Activated naive CD4-positive, alpha-beta T cell treated with anti-CD3 and anti-CD28 coated beads, Interleukin-2, amount 50 U/mL, for 16 hours (primary cell): ENCODE measurements at places on chromosomes 16 and 17.
A peak's percentile ranks its signal among the peaks of the same experiment; 100 is the strongest.

- no peak for DNase-seq
These were observed 145.7 kb upstream of the IRX3 start for GRCh38 chr16:54431997-54432896.

DNA sequence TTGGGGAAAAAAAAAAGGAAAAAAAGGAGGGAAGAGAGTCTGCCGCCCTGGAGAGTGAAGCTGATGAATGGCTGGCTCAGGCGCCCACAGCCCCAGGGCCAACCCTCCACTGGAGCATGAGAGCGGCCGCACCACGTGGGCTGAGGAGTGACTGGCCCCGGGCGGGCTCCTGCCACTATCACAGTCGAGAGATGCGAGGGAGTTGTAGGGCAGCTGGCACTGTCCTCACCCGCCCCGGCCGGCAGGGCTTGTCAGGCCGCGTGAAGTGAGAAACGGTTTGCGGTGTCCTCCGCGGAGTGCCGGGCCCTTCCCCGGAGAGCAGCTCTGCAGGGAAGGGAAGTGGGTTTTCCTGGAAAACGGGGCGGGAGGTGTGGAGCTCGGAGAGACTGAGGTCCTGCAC, 45.9 kb downstream of the JPH3 start:
- no peak for DNase-seq

GRCh38 chr16:66774981-66775380, 23.6 kb upstream of the DYNC1LI2 start:
- no peak for DNase-seq

GRCh38 chr16:24908716-24909115, 63.0 kb downstream of the SLC5A11 start:
- no peak for DNase-seq

GRCh38 chr16:72199761-72200337, 27.9 kb upstream of the PMFBP1 start:
- no peak for DNase-seq

- no peak for DNase-seq
These were observed 833.2 kb upstream of the RBFOX1 start for GRCh38 chr16:6499413-6499812.

GRCh38 chr16:85978291-85978775, 79.4 kb downstream of the IRF8 start:
- no peak for DNase-seq

DNA sequence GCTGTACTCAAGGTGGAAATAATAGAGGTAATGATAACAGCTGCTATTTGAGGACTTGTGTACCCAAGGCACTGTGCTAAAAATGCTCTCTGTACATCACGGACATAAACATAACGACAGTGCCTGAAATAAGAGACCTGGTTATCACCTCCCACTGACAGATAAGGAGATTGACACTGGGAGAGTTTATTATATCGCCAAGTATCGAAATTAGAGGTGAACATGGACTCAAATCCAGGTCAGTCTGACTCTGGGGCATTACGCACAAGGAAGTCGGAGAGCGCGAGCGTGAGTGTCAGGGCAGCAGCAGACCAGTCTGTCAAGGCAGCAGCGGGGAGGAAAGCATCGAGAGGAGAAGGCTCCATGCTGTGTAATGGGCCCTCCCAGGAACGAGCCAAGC, 57.1 kb downstream of the GOSR1 start:
- DNase-seq, result no peak

DNA sequence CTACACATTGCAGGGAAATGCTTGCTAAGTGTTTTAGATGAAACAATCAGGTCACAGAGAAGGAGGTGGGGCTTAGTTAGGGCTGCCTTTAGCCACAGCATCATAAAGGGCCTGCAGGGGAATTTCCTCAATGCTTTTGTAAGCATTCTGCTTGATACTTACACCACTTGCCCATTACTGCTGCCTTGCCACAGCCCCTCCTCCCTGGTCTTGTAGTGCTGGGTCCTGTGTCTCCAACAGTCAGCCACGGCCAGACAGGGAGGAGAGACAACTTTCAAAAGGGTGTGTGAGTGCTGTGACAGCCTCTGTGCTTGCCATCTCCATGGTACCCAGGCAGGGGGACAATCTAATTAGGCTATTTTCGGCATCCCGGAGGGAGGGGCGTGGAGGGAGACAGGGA, 111.2 kb downstream of the SHISA9 start:
- DNase-seq, result no peak

DNA sequence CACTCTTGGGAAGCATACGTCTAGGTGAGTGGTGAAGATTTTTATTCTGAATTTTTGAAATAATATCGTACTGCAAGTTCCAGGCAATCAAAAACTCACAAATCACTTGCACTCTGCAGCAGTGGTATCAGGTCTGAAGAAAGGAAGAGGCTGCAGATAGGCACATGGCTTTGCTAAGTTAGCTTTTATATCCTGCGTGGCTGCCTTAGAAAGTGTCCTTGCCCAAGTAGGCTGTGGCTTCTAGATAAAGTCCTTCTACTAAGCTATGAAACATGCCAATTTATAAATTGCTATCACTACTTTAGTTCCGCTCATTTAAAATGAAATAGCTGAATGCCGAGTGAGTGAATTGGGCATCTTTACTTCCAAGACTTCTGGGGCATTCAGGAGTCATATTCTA, 17.9 kb downstream of the WWOX start:
- no peak for DNase-seq

DNA sequence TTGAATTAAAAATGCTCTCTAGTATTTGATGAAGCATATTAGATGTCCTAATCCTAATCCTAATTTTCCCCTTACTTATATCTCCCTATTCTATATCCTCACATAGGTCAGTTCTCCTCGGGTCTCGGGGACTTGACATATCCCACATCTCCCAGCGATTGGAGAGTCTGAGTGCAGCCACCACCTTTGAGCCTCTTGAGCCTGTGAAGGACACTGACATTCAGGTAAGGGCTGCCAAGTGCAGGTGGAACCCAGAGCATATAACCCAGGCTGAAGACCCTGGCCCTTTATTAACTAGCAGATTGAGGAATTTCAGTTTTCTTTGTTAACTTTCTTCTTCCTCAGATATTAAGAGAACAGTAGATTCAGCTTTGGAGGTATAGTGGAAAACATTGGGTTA, 28.5 kb downstream of the NUP93 start:
- DNase-seq, result no peak

GRCh38 chr17:58533616-58534188, 19.3 kb upstream of the MTMR4 start:
- DNase-seq, result no peak

DNA sequence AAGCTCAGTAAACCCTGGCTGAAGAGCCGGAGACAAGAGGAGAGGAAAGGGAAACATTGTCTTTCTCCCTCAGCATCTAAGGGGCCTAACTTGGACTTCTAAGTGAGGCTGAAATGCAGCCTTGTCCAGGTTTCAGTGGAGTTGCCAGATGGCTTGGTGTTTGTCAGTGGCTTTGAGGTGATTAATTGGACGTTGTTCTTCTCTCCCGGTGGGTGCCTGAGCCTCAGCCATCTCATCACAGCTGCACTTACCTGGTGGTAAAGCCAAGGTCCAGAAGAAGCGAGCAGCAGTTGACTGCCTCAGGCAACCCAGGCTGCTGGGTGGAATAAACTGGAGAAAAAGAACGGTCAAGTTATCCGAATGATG, 202.2 kb upstream of the NLRP1 start:
- no peak for DNase-seq

DNA sequence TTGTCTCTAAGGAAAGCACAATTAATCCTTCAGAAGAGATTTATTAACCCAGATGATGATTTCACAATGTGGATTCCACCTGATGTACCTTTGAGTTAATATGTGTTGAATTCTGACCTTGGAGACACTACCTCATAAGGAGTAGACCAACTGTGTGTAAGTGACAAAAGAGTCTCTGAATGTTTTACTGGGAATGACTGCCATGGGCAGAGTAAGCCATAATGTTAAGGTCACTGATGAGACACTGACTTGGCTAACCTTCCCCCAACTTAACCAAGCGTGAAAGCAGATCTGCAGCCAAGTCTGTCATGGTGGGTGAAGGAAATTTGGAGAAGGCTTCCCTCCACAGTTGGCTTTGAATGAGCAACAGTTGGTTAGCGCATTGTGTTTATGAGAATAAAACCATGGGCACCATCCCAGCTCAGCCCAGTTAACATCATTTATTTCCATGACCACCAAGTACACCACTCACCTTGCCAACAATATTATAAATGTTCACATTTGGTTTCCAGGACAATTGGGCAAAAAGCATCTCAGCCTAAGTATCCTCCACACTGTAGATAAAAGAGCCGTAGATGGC, 618.5 kb downstream of the KCNJ2 start:
- no peak for DNase-seq

DNA sequence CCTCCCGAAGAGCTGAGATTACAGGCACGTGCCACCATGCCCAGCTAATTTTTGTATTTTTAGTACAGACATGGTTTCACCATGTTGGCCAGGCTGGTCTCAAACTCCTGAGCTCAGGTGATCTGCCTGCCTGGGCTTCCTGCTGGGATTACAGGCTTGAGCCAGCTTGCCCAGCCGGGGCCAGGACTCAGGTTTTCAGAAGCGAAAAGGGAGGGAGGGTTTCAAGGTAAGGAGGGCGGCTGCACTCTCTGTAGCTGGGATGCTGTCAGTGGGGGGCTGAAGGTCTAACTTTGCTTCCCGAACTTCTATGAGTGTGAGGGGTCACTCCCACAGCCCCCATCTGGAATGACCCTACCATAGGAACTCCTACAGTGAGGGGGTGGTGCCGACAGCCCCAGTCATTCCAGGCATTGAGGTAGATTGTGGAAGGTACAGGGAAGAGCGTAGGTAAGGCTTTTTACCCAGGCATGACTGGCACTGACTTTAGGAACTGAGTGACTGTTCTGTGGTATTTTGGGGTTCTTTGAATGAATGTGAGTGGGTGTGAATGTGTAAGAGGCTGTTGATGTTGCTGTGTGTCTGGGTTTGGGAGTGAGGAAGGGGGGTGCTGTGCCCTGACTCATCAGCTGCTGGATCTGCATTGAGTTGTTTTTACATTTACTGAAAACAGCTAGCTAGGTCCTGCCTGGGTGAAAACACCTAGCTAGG, 3.8 kb upstream of the C1QL1 start:
- peak; percentile 72 for DNase-seq

DNA sequence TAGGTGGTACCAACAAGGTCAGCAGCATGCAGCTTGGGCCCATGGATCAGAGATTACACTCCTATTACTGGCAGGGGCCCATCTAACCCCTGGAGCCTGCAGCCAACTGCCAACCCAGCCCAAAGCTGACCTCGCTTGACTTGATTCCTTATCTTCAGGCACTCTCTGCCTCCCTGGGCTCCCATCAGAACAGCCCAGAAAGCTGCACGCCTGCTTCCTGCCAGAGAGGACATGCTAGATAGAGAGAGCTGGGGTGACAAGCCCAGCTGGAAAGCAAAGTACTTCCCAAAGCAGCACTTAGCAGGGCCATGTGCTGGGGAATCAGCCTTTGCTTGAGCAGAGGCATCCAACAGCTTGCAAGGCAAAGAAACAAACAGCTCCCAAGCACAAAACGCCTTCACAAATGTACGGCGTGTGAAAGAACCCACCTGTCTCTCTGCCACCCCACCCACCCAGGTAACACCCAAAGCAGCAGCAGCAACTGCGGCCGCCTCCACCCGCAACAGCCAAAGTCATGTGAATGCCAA, 74.2 kb upstream of the NLK start:
- DNase-seq, result no peak

DNA sequence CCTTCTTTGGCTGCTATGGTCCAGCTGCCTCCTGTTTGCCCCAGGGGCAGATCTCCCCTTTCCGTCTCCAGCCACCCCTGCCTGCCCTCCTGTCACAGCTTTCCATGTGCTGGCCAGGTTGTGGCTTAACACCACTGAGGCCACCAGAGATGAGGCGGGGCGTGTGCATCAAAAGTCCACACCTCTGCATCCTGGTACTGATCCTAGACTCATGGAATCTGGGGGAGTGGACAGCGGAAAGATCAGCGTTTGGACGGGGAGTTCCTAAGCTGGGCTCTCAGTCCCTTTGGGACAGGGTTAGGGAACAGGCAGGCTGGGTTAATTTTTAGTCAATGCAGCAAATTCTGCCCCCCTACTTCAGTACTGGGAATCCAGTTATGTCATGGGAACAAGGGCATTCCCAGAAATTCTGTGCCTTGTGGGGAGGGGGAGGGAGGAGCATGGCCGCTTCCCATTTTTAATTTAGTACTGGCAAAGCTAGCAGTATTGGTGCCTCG, 3.9 kb downstream of the IGFBP4 start:
- DNase-seq, result no peak

- peak; percentile 74 for DNase-seq
These were observed 209.7 kb downstream of the RBFOX3 start for GRCh38 chr17:79400989-79401703.

DNA sequence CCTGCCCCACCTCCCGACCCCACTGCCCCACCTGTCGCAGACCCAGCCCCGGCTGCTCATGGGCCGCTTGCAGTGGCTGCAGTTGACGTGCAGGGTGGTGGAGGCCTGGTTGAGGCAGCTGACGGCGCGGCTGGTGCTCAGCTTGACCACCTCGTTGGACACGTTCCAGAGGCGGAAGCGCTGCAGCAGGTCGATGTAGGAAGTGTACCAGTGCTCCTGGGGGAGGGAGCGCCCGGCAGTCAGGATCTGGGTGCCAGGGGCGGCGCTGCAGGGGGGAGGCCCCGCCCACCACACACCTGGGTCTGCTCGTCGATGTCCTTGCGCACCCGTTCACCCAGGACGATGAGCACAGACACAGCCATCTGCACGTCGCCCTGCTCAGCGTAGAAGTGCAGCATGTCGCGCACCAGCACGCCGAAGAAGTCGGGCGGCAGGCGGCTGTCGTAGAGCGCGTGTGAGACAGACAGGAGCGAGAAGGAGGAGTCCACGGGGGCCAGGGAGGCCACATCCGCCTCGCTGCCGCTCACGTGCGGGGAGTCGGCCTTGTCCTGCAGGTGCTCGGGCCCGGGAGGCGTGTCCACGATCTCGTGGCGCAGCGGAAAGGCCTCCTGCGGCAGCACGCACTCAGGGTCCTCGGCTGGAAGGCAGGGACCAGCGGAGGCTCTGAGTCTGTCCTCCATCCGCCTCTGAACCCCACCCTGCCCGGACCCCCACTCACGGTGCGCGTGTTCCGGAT, 995 bp upstream of the JMJD8 start:
- no peak for DNase-seq

DNA sequence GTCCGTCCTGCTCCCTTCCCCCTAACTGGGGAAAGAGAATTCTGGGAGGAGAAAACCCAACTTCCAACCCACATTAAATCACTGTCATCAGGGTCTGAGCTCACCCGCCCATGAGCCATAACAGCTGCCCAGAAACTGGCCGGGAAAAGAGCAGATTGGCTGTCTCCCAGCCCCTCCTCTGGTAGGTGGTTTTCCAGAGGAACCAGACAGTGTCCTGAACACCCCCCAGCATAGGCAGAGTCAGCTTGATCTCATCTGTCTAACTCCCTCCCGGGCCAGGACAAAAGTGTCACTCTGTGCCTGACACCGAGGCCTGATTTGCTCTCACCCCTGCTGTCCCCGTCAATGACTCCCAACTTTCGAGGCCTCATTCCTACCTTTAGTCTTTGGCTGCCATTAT, 197.0 kb downstream of the AXIN2 start:
- DNase-seq, result no peak

DNA sequence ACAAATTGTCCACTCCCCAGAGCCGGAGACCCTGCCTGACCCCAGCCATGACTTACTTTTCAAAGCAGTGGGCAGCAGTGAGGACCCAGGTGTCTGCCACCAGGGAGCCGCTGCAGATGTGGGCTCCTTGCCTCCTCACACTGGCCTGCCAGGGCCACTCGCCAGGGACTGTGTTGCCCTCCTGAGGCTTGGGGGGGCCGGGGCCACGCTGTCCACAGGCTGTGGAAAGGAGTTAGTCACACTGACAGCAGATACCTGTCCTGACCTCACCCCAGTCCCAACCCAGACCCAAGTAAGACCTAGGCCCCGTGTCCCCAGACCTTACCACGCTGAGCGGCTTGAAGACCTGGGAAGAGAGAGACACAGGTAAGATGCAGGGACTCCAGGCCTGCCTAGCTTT, 1.3 kb downstream of the PRSS53 start:
- DNase-seq, result no peak

GRCh38 chr17:78014646-78015045, 56.1 kb downstream of the TNRC6C start:
- DNase-seq, result no peak
